ENCODE measurements at places on chromosomes 5 and 9.

- no peak for DNase-seq
Measured at GRCh38 chr5:174559141-174559540, 165.2 kb upstream of the MSX2 start.

GRCh38 chr5:139407517-139407916 lies 3.6 kb upstream of the SPATA24 start:
- DNase-seq, result no peak

GRCh38 chr5:152592416-152592815 lies 187.3 kb upstream of the NMUR2 start:
- DNase-seq, result no peak

DNA sequence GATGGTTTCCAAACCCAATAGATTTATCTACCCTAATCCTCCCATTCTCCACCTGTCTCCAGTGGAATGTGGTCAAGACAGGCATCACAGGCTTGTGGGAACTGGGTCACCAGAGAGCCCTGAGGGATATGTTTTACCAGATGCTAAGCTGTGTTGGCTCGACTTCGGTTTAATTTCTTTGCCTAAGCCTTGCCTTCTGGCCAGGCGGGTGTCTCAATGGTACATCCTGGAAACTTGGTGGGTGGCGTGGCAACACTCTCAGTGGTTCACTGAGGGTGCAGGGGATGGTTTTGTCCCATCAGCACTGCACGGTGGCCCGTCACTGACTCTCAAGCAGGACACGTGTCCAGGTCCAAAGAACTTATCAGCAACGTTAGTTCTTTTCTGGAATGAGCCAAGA lies 192.2 kb downstream of the TENT4A start:
- DNase-seq, result no peak

GRCh38 chr5:53246042-53246836 lies 136.7 kb upstream of the MOCS2 start:
- DNase-seq, result no peak

DNA sequence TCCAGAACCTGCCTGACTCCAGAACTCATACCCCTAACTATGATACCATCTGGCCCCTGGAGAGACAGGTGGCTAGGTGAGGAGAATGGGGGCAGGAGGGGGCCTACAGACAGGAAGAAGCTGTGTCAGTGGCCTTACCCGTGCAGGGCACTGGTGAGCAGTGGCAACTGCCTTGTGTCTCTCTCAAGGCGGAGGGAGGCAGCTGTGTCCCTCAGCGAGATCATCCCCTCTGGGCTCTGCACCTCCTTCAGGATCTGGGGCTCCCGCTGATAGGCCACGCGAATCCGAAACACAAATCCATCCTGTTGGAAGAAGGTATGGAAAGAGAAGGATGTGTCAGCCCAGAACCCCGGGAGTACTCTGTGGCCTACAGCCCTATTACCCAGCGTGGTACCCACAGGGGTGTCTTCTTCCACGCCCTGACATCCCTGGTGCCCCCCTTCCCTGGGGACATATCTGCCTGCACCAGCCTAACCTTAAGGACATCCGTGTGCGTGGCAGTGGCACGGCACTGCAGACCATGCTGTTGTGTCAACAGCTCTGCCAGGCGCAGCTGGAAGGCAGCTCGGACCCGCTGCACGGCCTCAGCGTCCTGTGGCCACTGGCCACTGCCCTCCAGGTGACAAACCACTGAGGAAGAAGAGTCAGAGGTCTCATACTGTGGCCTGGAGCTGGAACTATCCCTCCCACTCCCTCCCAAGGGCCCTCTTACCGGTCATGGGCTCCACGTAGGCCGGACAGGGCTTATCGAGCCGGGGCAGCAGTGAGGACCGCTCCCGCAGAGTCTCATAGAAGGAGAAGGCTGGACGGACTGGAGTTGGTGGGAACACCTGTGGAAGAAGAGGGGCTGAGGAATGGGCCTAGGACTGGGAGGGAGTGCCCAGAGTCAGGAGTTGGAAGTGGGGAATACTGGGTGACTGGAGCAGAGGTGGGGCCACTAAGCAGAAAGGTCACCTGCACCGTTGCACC lies 7.8 kb downstream of the NOL6 start:
- no peak for DNase-seq

DNA sequence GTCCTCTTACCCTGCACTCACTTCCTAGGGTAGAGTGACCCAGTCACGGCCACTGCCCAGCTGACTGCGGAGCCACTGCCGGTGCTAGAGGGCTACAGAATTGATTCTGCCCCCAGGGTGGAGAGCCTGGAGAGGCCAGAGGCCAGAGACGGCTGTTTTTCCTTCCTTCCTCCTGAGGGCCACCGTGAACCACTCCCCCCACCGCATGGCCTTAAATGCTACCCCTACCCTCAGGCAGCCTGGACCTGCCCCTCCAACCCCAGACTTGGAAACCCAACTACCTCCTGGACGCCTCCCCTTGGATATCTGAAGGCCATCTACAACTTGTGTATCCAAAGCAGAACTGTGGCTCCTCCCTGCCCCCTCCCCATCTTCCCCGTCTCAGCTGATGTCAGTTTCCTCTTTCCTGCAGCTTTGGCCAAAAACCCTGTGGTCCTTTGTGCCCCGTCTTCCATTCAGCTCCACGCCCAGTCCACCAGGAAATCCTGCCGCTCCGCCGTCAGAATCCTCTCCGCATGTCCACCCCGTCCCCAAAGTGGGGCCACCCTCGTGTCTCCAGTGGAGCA lies 16.3 kb downstream of the SH2D3C start:
- DNase-seq, result no peak
